ENCODE measurements at places on chromosomes 6 and 20. TPM values are rescaled to one million over a fixed set of nuclear protein-coding genes. Genes with fewer than 3 reads are reported as not detected.

Gene BMP7
- total RNA-seq, result 24.7 TPM

- ATAC-seq, result no peak
These were observed 34.2 kb upstream of the RPN2 start for GRCh38 chr20:37144856-37145404.

- no peak for ATAC-seq
These were observed 199.7 kb downstream of the FOXC1 start for GRCh38 chr6:1809291-1809988.

Gene MTCH1
- total RNA-seq, result 158 TPM

GRCh38 chr6:1986454-1987243 is 258.8 kb downstream of the GMDS start:
- ATAC-seq, result no peak

Gene SLC4A11
- 0.93 TPM for total RNA-seq

DNA sequence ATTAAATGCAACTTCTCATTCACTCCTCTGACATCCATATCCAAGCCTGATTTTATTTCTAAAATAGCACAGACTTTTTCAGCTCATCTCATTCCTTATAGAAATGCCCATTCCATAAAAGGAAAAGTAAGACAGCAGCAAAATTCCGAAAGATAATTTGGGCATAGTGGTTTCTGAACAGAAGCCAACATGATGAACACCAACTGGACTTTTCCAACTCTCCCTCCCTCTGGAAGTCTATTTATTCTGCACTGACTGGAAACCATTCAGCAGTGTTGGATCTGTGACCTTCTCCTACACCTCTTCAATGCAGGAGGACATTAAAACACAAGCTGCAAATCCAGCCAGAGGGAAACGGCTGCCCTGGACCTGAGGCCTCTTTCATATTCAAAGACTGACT is 306.2 kb upstream of the NT5E start:
- no peak for ATAC-seq

- ATAC-seq, result no peak
These were observed 170.1 kb downstream of the HS3ST5 start for GRCh38 chr6:114172576-114173260.

Gene ZC2HC1B
- total RNA-seq, result not detected

Gene BPIFB6
- total RNA-seq, result not detected

DNA sequence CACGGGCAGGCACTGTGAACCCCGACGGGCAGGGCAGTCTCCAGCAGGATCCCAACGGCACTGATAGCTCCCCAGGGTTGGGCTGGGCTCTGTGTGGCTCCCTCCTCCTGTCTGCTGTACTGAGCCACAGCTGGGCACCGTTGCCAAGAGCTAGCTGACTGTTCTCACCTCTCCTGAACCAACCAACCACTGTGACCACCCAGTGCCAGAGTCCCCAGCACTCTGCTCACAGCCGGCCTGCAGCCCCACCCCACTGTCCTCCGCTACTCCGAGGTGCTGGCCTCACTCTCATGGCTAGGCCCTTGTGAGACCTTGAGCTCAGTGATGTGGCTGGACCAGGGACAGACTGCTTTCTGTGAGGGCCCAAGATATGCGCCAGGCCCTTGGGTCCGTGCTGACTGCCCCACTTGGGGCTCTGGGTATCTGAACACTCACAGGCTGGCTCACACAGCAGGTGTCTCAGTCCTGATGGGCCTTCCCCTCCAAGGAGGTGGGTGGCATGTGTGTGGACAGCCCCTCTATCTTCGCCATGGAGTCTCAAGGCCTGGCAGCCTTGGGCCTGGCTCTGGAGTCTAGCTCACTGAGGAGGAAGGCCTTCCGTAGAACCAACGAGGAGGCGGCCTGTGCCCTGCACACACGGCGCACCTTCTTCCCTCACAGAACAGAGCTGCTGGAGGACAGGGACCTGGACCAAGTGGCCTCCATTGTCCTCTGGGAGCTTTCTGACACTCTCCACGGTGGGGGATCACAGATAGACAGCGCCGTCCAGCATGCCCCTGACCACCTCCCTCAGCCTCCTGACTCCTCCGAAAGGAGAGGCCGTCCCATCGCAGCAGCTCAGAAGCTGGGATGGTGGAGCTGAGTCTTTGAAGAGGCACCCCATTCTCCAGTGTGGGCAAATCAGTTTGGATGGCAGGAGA is 53.5 kb downstream of the TCP11 start:
- no peak for ATAC-seq

DNA sequence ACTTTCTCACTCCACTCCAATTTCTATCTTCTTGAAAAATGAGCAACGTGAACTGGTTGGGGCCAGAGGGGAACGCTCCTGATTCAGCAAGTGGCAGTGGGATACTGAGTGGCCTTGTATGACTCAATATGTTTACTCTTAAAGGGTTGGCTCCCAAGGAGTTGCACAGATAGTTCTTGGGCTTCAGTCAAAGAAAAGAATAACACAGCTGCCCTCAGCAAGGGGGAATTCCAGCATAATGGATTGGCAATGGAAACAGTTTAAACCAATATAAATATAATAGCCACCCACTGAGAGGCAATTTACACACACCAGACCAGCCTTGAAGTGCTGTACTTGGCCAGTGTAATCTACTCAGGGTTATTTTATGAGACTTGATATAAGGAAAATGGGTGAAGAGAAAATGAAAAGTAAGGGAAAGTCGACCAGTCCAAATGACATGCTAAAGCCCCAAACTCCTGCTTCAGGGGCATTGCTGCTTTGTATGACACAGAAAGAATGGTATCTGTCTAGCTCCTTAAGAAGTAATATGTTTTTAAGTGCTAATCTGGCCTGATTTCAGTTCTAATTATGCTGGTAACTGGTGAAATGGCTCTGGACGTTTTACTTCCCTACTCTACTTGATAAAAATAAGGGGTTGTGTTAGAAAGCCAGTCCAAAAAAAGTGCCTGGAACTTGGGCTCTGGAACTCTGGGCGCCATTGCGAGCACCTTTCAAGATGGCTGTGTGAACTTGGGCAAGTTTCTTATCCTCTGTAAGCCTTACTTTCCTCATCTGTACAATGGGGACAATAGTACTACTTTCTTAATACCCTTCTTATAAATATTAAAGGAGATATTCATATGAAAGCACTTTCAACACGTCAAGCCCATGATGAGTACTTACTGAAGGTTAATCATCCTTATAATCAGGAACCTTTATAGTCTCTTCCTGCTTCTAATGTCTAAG is 712.9 kb upstream of the MAP3K7 start:
- peak; percentile 95 for ATAC-seq

Gene RIMS1
- 14.4 TPM for total RNA-seq

GRCh38 chr20:52270001-52270606 is 78.5 kb upstream of the ZFP64 start:
- ATAC-seq, result no peak

Gene XKR7
- total RNA-seq, result 13.5 TPM

DNA sequence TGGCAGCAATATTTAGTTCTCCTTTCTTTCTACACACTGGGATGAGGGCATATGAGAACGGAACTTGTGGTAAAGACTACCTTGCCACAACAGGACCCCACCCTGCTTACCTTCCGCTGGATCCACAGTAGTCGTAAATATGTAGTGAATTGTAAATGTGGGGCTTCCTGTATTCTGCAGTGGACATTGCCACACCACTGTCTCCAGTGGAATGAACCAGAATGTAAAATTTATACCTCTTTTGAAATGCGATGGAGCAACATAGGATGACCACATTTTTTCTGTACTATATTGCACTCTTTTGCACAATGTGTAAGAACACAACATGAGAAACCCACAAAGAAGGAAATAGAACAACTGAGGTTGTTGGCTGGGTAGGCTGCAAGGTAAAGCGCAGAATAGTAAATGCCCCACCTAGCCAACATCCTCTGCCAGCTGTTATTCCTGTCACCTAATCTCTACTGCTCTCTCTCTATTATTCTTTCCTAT is 16.1 kb upstream of the RIPOR2 start:
- ATAC-seq, result peak; percentile 38

- no peak for ATAC-seq
These were observed 568.0 kb upstream of the MARCKS start for GRCh38 chr6:113289166-113289565.

DNA sequence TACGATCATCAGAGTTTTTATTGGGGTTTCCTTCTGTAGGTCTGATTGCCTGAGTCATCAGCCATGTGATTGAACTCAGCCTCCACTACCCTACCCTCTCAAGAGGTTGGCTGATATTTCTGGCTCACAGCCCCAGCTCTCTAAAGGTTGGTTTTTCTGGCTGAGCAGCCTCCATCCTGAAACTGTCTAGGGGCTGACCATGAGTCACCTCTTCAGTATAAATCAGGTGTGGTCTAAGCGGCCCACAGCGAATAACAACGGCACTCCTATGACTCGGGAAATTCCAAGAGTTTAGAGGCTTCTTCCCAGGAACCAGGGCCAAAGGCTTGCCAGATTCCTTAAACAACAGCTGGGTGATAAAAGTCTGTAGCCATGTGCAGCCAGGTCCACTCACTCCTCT is 115.5 kb downstream of the SOD2 start:
- ATAC-seq, result no peak

DNA sequence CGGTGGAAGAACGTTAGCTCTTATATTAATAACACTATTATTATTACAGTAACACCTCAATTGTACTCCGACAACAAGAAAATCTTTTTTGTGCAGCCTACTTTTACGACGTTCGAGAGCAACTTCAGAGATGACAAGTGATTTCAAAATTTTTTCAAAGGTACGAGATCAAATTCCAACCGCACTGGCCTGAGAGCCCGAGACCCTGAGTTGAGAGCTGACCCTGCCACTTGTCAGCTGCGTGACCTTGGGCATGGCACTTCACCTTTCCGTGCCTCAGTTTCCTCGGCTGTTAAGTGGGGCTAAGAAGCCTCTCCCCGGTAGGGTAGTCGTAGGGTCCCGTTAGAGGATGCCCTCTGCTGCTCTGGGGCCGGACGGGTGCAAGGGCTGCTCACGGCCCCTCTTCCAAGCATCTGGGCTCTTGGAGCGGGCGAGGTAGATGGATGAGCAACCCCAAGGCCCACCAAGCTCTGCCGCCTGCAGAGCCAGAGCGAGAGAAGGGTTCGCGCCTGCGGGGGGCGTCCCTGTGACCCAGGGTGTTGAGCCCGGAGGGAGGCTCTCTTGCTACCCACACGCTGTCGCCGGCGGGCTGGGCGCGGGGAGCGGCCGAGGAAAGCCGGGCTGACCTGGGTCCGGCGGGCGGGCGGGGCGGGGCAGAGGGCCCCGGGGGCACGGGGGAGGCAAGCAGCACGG is 510 bp downstream of the NDRG3 start:
- ATAC-seq, result peak; percentile 70

Gene PKIB
- 93.2 TPM for total RNA-seq

Gene ADGB
- total RNA-seq, result 1.1 TPM

DNA sequence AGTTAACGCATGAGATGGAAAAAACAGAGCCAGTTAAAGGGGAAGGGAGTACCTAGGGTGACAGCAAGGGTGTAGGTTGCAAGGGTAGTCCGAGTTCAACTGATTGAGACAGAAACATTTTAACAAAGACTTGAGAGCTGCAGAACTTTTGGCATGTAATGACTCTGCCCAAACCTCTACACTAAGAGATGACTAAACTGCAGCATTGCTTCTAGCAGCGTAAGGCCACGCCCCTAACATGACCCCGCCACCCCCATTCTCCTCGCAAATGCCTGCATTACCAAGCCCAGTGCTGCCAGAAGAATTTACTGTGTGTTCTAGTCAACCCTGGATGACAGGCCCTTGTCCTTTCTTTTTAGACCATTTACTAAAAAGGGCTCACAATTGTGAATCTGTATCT is 6.3 kb upstream of the HINT3 start:
- ATAC-seq, result peak; percentile 68

DNA sequence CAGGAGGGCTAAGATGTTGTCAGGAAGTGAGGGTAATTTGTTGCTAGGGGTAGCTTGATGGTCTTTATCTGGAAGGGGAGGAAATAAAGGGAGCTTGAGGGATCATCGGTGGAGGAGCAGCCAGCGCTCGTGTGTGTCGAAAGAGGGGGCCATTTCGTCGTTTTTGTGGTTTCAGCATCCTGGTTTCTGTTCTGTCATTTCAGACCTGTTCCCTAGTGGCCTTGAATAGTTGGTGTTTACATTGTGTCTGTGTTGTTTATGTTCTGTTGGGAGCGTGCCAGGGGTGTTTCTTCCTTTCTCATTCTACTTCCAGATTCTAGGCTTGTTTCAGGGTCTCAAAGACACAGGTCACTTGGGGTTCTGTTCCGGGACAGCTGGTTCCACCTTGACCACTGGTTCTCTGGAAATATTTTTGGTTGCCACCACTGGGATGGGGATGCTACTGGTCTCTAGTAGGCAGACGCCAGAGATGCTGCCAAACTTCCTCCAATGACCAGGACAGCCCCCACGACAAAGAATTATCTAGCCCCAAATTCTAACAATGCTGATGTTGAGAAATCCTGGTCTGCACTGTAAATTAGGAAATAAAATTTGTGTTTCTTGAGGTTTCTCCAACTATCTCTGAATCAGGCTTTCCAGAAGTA is 113.9 kb upstream of the NAA20 start:
- ATAC-seq, result no peak

GRCh38 chr6:80638213-80639055 is 532.0 kb downstream of the BCKDHB start:
- ATAC-seq, result peak; percentile 99

DNA sequence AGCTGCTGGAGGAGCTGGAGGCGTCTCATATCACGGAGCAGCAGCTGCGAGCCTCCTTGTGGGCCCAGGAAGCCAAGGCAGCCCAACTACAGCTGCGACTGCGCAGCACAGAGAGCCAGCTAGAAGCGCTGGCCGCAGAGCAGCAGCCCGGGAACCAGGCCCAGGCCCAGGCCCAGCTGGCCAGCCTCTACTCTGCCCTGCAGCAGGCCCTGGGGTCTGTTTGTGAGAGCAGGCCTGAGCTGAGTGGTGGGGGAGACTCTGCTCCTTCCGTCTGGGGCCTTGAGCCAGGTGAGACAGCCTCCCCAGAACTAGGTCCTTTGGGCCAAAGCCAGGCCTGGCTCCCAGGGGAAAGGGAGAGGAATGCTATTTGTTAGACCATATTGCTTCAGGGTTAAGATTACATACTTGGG is 31.7 kb downstream of the C20orf173 start:
- no peak for ATAC-seq

Gene SIRPG
- not detected for total RNA-seq

GRCh38 chr6:16624636-16625290 is 136.5 kb downstream of the ATXN1 start:
- ATAC-seq, result no peak

Data from motor neuron (in vitro differentiated cells).